ENCODE measurements at places on chromosomes 16 and 17.

DNA sequence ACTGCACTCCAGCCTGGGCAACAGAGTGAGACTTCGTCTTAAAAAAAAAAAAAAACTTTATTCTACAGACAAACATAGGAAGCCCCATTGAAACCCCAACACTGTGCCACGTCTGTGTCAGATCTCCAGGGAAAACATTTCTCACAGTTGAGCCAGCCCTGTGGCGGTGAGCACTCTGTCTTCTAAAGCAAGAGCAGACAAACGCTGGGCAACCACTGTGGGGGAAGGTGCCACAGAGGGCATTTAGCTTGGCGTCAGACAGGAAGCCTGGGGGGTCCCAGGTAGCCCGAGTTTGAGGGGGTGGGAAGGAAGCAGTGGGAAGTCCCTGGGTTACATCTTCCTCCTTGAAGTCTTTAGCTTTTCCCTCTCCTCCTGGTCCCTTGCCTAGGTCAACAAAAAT is 16.0 kb downstream of the C17orf100 start:
- DNase-seq, result no peak

DNA sequence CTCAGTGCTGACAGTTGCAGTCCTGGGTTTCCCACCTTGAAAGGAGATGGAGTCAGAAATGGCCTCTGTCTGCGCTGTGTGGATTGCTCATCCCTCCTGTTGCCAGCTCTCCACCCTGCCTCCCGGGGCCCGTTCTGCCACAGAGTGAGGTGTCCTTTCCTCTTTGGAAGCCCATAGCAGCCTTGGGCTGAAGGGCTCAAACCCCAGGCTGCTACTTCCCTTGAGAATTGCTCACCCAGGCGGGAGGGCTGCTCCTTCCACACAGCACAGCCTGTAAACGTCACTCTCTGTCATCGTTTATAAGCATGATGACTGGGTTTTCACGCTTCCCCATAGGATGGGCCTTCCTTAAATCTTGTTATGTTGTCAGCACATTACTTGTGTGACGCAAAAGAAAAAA is 62.7 kb downstream of the FOXK2 start:
- DNase-seq, result no peak

- DNase-seq, result no peak
Observed at GRCh38 chr17:43085474-43085873, 39.7 kb downstream of the BRCA1 start.

DNA sequence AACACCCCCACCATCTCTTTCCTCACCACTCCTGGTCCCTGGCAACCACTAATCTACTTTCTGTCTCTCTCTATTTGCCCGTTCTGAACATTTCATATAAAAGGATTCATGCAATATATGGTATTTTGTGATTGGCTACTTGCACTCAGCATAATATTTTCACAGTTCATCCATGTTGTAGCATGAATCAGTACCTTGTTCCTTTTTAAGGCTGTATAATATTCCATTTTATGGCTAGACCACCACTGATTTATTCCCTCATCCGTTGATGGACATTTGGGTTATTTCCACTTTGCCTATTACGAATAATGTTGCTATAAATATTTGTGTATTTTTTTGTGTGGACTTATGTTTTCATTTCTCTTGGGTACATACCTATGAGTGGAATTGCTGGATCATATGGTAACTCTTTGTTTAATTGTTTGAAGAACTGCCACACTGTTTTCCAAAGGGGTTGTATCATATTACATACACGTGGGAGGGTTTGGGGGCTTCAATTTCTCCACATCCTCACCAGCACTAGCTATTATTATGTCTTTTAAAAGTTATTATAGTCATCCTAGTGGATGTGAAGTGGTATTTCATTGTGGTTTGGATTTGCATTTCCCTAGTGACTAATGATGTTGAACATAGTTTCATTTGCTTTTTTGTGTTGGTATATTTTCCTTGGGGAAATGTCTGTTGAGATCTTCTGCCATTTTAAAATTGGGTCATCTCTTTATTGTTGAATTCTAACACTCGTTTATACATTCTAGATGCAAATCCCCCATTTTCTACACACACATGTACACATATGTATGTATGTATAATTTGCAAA is 26.3 kb downstream of the SEC14L5 start:
- DNase-seq, result no peak

GRCh38 chr16:71915350-71915749 is 20.0 kb downstream of the IST1 start:
- DNase-seq, result no peak

DNA sequence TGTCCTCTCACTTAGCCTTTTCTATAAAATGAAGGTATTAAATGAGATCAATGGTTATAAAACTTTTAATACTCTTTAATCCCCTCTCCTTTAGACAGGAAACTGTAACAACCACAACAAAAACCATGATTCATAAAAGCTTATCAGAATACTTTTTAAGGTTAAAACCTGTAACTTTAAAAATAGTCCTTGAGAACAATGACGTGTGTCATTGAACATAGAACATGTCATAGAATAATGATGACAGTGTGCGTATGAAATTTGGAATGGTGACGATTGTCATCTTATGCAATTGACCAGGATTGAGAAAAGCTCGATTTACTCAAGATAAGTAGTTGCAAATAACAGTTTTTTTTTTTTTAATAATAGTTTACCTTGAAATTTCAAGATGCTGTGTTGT is 94.1 kb downstream of the PLCG2 start:
- no peak for DNase-seq

- DNase-seq, result no peak
Observed at GRCh38 chr16:2968368-2968737, 795 bp upstream of the PAQR4 start.

GRCh38 chr17:71801301-71801700 is 319.5 kb upstream of the SOX9 start:
- DNase-seq, result no peak

- no peak for DNase-seq
Observed at GRCh38 chr17:36812762-36813161, 124.5 kb upstream of the LHX1 start.

- DNase-seq, result no peak
Observed at GRCh38 chr17:33113276-33113990, 121.8 kb downstream of the SPACA3 start.

GRCh38 chr16:1451702-1452392 is 7.5 kb upstream of the CCDC154 start:
- DNase-seq, result no peak

- DNase-seq, result no peak
Observed at GRCh38 chr17:76241691-76242255, 1.5 kb upstream of the RNF157 start.

DNA sequence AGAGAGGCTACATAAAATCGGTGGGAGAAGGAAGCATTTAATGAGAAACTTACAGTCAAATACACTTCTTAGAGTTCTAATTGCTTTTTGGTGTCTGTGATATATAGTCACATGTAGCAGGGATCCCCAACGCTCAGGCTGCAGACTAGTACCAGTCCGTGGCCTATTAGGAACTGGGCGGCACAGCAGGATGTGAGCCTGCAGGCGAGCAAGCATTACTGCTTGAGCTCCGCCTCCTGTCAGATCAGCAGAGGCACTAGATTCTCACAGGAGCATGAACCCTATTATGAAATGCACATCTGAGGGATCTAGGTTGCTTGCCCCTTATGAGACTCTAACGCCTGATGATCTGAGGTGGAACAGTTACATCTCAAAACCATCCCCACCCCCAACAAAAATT is 158.5 kb downstream of the TANC2 start:
- no peak for DNase-seq

DNA sequence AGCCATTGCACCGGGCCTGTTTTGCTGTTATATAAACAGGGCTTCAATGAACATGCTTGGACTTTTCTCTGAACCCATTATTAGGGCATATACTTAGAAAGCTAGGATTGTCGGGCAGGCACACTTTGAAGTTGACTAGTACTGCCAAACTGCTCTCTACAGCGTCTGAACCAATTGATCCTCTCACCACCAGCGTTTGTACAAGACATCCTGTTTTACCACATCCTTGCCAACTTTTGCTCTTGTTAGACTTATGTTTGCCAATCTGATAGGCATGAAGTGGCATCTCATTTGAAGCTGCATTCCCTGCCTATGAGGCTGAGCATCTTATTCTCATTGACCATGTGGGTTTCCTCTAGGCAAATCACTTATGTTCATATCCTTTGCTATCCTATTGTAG is 7.4 kb upstream of the PPP1R9B start:
- DNase-seq, result no peak

GRCh38 chr17:867896-868489 is 85.8 kb downstream of the MRM3 start:
- no peak for DNase-seq

GRCh38 chr17:32877164-32877764 is 340 bp upstream of the MYO1D start:
- DNase-seq, result no peak

GRCh38 chr16:77594799-77595596 is 127.3 kb upstream of the NUDT7 start:
- no peak for DNase-seq

- DNase-seq, result no peak
Observed at GRCh38 chr17:65254166-65254565, 117.0 kb downstream of the RGS9 start.

DNA sequence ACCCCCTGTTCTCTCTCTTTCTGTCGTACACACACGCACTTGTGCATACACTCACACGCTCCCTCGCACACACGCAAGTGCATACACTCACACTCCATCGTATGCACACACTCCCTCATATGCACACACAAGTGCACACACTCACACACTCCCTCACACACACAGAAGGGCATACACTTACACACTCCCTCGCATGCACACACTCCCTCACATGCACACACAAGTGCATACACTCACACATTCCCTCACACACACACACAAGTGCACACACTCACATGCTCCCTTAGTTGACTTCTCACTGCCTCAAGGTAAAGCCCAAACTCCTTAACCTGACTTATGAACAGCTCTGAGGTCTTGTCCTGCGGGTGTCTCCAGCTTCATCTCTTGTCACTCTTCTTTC is 78.7 kb downstream of the NOG start:
- DNase-seq, result no peak

GRCh38 chr17:74009056-74009625 is 194.3 kb upstream of the RPL38 start:
- no peak for DNase-seq

- no peak for DNase-seq
Observed at GRCh38 chr17:69900829-69901228, 174.2 kb upstream of the KCNJ16 start.

- DNase-seq, result no peak
Observed at GRCh38 chr17:59844884-59845594, 47.7 kb downstream of the TUBD1 start.

DNA sequence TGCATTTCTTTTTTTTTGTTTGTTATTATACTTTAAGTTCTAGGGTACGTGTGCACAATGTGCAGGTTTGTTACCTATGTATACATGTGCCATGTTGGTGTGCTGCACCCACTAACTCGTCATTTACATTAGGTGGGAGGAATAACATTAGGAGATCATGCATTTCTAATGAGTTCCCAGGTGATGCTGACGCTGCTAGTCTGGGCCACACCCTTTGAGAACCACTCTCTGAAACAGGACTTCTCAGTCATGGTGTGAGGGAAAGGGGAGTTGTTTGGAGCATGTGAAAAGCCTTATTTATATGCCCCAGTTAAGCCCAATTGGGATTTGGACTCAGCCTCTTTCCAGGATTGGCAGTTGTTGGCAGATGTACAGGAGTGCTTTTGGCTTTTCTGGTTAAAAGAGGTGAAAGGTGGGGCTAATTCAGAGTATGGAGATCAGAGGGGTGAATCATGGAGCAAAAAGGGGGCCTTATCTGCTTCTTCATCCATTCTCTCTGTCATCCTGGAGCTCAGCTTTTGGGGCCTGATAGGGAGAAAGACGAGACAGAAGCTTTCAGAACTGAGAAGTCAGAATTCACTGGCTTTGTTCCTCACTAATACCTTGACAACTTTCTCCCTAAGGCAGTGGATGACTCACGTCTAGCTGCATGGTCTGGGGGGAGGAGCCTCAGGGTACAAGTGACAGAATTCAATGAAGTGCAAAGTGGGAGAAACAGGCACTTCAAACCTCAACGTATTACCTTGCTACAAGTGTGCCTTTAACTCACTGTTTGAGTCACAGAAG is 180.0 kb upstream of the CACNG3 start:
- no peak for DNase-seq

DNA sequence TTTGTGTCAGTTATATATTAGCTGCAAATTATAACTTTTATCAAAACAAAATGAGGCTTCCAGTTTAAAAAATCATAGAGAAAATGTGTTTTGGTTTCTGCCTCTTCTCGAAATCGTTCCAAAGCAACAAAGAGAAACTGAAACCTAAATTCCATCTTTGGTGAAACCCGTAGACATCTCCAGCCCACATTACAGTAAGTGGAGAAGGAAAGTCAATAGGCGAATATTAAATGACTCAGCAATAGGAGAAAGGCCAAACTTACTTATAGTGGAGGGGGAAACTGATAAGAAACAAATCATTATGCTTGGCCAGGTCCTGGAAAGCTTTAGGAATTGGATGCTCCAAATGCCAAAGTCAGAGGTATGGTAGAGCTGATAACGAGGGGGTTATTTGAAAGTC is 103.0 kb upstream of the SHISA6 start:
- DNase-seq, result no peak

DNA sequence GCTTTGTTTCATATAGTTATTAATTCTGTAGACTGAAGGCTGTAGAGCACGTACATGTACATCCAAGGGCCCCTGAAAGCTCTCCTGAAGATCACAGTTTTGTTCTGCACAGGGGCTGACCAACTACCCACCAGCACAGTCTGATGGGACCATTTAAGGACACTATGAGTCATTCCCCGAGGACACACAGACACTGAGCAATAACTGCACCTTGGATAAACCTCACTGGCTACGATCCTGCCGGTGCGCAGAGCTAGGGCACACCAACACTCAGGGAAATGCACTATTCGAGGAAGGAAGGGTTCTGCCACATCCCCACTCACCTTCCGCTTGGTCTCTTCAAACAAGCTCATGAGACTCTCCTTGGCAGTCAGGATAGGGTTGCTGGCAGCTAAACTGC is 20.3 kb downstream of the SMG6 start:
- no peak for DNase-seq

GRCh38 chr17:38980490-38981217 is 13.5 kb upstream of the FBXO47 start:
- no peak for DNase-seq

DNA sequence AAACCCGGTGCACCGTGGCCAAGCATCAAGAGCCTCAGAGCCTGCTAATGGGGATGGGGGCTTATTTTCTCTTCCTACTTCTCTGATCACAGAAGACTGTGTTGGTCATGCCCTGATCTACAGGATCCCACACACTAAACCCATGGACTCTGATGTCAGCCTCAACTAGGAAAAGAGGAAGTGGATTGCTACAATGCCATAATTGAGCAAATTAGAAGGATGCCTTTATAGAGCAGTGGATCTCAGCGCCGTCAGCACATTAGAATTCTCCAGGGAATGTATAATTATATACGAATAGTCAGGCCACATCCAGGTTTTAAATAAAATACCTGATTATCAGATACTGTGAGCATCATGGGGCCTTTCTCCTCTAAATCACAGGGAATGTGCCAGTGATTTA is 64.8 kb downstream of the VAT1L start:
- DNase-seq, result no peak

GRCh38 chr17:39222866-39223834 is 2.6 kb downstream of the STAC2 start:
- no peak for DNase-seq

All from HS-27A (cell line).